CD4-positive, alpha-beta T cell treated with Interleukin-6 at 100 ng/mL for 8 hours (primary cell): ENCODE measurements at places on chromosomes 7 and 10.

- DNase-seq: no peak
Observed at GRCh38 chr10:68559841-68560185, 324 bp upstream of the TET1 start.

DNA sequence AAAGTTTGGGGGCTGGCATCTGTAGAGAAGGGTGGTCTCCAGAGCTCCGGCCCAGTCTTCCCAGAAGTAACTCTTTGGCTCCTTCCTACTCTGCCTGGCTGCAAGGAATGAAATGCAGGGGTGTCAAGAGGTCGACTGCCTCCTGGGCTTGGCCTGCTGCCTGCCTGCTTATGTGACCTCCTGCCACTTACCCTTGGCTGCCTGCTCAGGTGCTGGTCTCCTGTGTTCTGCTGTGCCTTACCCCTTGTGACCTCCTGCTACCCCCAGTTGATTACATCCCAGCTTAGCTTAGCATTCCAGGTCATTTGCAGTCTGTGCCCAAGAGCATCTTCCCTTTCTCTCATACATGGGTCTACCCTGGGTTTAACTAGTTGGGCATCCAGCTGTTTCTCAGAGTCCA lies 180.2 kb downstream of the PTPN20 start:
- DNase-seq: no peak

DNA sequence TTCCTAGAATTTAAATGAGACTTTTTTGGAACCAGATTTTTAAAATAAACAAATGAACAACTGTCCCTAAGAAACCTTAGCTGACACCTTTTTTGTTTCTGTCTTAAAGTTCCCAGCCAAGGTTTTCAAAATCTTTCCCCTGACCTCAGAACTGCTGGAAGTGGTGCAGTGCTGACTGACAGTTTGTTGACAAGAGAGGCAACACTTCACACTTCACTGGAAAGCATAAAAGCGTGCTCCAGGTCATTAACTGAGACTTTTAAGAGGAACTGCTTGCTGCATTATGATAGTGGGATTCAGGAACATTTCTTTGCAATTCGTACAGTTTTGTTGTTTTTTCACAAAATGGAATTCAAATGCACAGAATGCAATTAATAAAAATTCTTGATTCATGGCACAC lies 36.2 kb downstream of the SYPL1 start:
- DNase-seq: no peak

DNA sequence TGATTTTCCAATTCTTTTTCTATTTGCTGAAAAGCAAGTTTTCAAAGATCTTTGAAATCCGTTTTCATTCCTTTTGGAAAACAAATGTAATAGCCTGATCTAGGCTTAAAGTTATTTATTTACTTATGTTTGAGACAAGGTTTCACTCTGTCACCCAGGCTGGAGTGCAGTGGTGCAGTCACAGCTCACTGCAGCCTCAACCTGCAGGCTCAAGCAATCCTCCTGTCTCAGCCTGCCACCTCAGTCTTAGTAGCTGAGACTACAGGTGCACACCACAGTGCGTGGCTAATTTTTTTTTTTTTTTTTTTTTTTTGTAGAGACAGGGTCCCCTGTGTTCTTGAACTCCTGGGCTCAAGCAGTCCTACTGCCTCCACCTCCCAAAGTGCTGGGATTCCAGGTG lies 4.6 kb downstream of the ST7 start:
- DNase-seq: no peak

DNA sequence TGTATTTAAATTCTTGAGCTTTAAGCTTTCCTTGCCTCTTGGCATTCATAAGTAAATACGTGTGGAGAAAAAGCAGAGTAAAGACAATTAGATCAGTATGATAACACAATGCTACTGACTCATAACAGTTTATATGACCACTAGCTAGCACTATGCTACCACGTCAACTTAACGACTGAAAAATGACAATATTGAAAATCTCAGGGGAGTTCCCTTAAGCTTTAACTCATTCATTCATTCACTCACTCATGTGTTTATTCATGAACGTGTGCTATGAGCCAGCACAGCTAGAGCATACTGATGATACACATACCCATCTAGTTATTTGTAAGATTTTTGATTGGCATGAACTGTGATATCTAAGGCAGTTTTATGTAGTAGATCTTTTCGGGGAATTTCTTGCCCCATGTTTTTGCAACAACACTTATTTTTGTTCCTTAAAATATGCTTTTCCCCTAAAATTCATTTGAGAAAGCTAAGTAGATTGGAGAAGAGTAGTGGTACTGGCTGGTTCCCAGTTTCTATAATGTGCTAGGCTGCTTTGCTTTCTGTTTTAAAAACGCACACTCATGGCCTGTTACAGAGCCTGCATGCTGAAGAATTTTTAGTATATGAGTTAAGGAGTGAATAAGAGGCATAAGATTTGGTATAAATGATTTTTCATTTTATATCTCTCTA lies 57.4 kb upstream of the ACBD5 start:
- DNase-seq: no peak

- no peak for DNase-seq
Observed at GRCh38 chr10:30897547-30897946, 134.1 kb downstream of the ZNF438 start.

DNA sequence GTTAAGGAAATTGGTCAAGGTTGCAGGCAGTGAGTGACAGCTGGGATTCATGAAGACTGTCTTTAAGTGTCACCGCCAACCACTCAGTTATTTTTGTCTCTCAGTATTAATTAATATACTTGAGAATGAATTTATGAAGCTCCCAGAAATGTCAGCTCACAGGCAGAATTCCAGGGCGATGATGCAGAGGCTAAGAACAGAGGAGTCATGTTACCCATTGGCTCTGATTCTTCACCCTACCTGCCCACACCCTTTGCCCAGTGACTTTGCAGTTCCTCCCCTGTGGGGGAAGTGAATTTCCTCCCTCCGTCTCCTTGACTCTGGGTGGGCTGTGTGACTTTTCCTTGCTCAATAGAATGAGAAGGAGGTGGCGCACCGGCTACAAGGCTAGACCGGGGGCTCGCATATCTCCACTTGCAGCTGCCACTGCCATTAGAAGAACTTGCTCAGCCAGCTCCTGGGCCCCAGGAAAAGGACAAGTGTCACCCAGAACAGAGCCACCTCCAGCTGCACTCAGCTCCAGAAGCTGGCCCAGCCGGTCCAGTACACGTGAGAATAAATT lies 157.1 kb upstream of the PRKCQ start:
- no peak for DNase-seq

DNA sequence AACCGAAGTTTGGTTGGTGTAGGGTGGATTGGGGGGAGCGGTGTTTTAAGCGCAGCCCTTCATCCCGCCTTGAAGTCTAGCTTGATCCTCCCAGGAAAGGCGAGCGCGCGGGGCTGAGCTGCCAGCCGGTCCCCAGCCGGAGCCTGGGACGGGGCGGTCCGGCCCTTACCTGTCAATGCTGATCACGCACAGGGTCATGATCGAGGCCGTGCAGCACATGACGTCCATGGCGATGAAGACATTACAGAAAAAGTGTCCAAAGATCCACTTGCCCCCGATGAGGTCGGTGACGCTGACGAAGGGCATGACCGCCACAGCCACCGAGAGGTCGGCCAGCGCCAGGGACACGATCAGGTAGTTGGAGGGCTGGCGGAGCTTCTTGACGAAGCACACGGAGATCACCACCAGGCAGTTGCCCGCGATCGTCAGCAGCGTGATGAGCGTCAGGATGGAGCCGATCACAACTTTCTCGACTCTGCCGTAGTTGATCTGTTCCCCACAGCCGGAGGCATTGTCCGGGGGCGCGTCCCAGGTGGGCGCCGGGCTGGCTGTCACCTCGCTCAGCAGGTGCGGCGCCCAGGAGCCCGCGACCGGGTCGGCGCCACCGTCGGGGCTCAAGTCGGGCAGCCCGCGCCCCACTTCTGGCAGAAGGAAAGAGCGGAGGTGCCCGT lies 740 bp downstream of the HTR7 start:
- no peak for DNase-seq

GRCh38 chr10:7560519-7560918 lies 106.2 kb downstream of the ITIH5 start:
- no peak for DNase-seq

DNA sequence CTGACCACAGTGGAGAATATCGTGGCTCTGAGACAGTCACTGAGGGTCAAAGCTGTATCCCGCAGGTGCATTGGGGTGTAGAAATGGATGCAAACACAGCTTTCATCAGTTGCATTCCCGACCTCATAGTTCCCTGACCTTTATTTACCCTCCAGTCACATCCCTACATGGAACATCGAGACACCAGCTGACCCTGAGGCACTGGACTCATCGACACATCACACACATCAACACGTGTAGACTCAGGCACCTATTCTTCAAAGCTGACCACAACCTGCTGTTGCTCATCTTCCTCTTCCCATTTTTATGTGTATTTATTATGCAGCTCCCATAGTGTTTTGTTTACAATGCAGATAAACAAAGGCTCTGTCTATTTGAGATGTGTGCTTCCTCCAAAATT lies 396.9 kb upstream of the NRP1 start:
- no peak for DNase-seq

DNA sequence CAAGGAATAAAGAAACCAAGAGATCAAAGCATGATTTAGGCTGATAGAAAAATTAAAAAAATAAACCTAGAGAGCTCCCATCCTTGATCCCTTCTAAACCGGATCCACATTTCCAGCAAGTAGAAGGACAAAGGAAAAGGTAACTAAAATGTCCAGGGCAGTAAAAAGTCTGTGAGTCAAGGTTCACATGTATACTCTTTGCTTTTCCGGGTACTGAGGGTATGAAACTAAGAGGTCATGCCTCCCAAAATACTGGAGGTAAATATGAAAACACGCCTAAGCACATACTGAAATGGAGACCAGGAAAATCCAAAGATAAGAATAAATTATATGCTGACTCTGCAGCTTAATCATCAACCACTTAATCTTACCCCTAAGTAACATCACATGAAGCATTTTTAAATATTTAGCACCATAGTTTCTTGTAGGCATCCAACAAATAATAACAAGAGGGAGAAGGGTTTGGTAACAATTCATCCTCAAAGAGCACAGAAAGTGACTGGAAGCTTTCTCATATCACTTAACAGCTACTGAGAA lies 35.4 kb downstream of the JAZF1 start:
- no peak for DNase-seq

DNA sequence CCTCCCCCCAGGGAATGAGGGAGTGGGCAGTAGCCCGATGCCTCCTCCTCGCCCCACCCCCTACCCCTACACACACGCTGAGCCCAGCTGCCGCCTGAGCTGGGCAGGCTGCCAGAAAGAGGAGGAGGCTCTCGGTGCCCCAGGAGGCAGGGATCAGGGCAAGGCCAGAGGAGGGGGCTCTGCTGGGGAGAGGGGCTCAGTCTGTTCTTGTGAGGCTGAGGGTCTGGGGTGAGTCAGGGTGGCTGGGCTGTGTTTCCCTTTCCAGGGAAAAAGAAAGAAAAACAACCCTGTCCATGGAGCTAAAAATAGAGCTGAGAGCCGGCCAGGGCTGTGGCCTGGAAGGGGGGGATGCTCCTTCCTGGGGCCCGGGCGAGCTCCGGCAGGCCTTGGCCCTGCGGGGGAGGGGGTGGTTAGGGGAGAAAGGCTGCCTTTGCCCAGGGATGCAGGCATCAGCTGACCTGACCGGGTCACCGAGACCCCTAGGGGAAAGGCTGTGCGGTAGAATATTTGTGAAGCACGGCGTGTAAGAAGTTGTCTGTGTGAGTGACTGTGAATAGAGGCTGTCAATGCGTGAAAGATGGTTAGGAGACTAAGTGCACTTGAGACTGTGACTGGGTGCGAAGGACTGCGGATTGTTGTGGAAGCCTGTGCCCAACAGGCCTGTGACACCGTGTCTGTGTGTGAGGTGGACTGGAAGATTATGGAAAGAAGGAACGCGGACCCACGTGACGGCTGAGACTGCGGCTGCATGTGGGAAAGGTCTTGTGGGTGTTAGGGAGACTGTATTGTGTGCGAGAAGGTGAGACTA lies 1.2 kb upstream of the LZTS2 start:
- peak; percentile 65 for DNase-seq

DNA sequence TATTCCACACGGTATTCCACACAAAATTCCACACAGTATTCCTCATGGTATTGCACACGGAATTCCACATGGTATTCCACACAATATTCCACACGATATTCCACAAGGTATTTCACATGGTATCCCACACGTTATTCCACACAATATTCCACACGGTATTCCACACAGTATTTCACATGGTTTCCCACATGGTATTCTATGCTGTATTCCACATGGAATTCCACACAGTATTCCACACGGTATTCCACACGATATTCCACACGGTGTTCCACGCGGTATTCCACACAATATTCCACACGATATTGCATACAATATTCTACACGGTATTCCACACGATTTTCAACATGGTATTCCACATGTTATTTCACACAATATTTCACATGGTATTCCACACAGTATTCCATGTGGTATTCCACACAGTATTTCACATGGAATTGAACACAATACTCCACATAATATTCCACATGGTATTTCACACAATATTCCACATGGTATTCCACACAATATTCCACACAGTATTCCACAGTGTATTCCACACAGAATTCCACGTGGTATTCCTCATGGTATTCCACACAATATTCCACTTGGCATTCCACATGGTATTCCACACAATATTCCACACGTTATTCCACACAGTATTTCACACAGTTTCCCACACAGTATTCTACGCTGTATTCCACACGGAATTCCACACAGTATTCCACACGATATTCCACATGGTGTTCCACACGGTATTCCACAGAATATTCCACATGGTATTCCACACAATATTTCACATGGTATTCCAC lies 136.0 kb upstream of the CHST15 start:
- no peak for DNase-seq

DNA sequence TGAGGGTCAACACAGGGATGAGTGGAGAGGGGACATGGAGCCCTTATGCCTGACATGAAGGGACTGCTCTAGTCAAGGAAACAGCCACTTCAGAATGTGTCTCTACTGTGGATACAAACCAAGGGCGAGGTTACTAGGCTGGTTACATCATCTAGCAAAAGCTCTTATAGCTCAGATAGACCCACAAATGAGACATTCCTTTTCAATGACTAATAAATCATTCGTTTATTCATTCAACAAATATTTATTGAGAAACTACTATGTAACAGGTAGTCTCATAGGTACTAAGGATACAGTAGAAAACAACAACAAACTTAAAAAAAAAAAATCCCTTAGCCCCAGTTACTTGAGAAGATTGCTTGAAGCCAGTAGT lies 219.5 kb downstream of the KIAA1217 start:
- no peak for DNase-seq

DNA sequence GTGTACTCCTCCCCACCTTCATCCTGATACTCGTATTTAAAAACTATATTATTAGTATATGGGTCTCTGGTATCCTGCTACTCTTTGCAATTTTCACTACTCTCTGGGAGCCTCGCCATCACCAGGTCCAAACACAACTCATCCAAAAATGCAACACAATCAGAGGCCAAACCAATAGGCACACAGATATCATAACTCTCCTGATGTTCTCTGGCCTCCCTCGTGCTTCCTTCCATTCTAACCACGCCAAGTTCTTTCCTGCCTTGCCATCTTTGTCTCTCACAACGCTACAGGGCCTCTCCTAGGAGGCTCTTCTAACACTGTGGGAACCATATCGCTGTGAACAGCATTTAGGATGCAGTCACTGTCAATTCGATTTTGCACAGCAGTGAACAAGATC lies 7.3 kb downstream of the RHEB start:
- DNase-seq: no peak

GRCh38 chr7:73893342-73894101 lies 32.6 kb downstream of the TMEM270 start:
- DNase-seq: no peak

- DNase-seq: no peak
Observed at GRCh38 chr10:112532189-112532588, 85.2 kb downstream of the VTI1A start.

- no peak for DNase-seq
Observed at GRCh38 chr10:66782144-66782543, 143.7 kb upstream of the LRRTM3 start.

- no peak for DNase-seq
Observed at GRCh38 chr7:116436305-116436826, 63.2 kb upstream of the CAV2 start.
